ENCODE measurements at places on chromosomes 4 and X.

DNA sequence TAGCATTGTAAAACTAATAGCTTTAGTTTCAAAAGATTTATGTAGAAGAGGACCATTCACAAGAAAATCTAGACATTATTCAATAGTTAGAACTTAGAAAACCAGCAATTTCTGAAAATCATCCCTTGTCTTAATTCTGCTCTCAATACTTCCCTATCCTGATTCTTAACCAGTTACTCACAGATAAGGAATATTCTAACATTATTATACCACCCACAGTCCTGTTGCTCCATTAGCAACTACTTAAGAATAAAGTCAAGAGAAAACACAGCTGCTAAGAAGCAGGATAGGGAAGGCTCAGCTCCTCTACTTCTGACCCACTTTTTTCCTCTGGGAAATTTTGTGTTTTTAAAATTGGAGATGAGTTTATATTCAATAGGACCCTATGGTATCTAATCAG lies 47.7 kb downstream of the PHKA1 start:
- no peak for DNase-seq

GRCh38 chrX:24399550-24399949 lies 39.1 kb downstream of the SUPT20HL1 start:
- DNase-seq = no peak

DNA sequence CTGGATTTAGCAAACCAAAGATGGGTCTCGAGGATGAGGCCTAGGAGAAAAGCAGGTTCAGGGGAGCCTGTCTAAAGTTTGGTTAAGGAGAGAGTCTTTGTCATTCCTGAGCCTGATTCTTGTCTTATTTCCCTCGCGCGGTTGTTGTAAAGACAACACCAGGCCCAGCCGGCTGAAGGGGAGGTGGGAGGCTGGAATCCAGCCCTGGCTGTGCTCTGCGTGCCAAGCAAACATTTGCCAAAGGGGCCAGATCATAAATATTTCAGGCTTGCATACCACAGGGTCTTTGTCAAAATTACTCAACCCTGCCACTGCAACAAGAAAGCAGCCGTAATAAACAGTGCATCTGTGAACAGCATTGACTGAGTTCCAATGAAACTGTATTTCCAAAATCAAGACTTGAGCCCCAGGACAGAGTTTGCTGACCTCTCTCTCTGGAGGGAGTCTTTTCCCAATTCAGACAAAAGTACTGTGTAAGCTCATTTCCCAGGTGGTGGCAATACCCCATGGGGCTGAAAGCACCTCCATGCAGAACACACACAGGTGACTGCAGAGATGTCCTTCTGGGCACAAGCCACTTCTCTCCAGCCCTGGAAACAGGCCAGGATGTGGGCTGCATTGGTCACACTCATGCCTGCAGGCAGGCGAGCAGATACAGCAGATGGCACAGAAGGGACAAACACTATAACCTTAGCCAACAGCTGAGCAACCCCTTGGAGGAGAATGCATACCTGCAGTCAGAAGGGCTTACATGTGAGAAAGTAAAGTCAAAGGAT lies 320.3 kb downstream of the STK32B start:
- DNase-seq = no peak

DNA sequence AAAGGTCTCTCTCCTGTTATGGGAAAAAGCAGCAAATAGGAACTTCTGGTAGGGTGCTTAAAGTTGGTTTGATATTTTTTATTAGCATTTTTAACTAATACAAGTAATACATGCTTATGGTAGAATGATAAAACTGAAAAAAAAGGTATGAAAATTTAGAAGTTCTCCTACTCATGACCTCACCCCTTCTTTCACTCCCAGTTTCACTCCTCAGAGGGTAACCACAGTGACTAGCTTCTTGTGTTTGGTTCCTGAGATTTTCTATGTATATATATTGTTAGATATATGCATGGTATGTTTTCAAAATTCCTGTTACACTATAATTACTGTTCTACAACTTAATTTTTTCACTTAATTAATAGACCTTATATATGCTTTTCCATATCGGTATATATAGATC lies 66.5 kb downstream of the AR start:
- DNase-seq = no peak
